Breast epithelium (tissue), 4 donors: ENCODE measurements at places on chromosomes 1 and 21. TPM values are rescaled to one million over a fixed set of nuclear protein-coding genes. Genes with fewer than 3 reads are reported as not detected.
A peak's percentile ranks its signal among the peaks of the same experiment; 100 is the strongest.

Gene OR14A2
- not detected for total RNA-seq

Gene DLGAP3
- 0.15 TPM for total RNA-seq

GRCh38 chr1:1858382-1859086 lies 32.4 kb downstream of the GNB1 start:
- H3K4me3 ChIP-seq = peak overlapping the region; percentile 12
- H3K4me1 ChIP-seq = peaks cover 3% of the 10 kb centered on the region
- DNase-seq = peak; percentile 48
- H3K27ac ChIP-seq = peak overlapping the region; percentile 76

DNA sequence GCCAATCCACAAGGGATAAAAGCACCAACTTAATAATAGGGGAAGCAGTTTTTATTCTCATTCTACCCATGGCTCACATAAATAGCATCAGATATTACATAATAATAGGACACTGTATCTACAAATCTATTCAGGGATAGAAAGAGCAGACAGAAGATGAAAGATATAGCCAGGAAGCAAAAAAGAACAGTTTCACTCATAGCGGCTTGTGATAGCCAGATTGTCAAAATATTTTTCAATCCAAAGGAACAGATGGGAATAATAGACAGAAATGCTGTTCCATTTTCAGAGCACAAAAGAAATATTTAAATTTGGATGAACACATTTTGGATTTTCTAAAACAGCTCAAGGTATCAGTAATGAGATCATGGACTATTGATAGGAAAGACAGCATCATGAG lies 232.5 kb upstream of the GREM2 start:
- no peaks in the 10 kb centered on the region for H3K4me1 ChIP-seq
- no peaks in the 10 kb centered on the region for H3K27me3 ChIP-seq
- H3K4me3 ChIP-seq = no peak overlapping the region

GRCh38 chr1:234628089-234628488 lies 18.1 kb upstream of the IRF2BP2 start:
- H3K27ac ChIP-seq = no peak overlapping the region
- no peak overlapping the region for H3K4me3 ChIP-seq
- DNase-seq = no peak
- H3K36me3 ChIP-seq = no peaks in the 10 kb centered on the region

GRCh38 chr1:147752511-147752910 lies 7.9 kb downstream of the GJA5 start:
- H3K4me1 ChIP-seq = no peaks in the 10 kb centered on the region
- no peak overlapping the region for H3K27ac ChIP-seq
- no peaks in the 10 kb centered on the region for H3K27me3 ChIP-seq
- DNase-seq = no peak
- H3K36me3 ChIP-seq = no peaks in the 10 kb centered on the region

DNA sequence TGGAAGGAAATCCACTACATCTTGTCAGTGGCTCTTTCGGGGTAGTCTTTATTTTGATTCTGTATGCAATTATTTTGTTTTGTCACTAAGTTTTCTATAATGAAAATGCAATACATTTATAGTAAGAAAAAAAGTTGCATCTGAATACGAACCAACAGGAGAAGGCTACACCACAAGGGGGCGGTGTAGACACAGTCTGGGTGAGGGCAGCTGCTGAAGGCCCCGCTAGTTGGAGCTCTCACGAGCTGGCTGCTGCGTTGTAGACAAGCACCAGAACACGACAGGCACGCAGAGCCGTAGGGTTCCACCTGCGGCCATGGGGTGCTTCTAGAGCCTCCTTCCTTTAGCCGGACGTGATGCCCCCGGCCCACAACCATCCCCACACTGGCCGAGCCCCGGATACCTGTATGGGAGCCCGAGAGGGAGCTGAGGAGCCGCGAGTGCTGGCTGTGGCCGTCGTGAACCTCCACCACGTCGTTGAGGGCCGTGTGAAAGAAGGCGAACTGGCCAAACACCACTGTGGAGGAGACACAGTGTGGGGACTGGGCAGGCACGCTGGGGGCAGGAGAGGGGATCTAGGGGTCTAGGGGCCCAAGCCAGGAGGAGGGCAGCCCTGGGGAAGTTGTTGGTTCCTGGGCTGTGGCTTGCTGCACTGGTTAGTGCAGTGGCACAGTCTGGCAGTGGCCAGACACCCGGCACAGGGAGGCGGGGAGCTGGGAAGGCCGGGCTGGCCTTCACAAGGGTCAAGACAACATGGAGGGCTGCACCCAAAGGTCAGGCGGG lies 160.8 kb downstream of the ZSCAN20 start:
- H3K27ac ChIP-seq = no peak overlapping the region
- H3K36me3 ChIP-seq = no peaks in the 10 kb centered on the region
- H3K4me3 ChIP-seq = no peak overlapping the region
- peaks cover 4% of the 10 kb centered on the region for H3K27me3 ChIP-seq

GRCh38 chr1:36947384-36947783 lies 86.9 kb downstream of the GRIK3 start:
- no peak for DNase-seq
- no peaks in the 10 kb centered on the region for H3K4me1 ChIP-seq
- no peak overlapping the region for H3K4me3 ChIP-seq
- no peak overlapping the region for H3K27ac ChIP-seq

DNA sequence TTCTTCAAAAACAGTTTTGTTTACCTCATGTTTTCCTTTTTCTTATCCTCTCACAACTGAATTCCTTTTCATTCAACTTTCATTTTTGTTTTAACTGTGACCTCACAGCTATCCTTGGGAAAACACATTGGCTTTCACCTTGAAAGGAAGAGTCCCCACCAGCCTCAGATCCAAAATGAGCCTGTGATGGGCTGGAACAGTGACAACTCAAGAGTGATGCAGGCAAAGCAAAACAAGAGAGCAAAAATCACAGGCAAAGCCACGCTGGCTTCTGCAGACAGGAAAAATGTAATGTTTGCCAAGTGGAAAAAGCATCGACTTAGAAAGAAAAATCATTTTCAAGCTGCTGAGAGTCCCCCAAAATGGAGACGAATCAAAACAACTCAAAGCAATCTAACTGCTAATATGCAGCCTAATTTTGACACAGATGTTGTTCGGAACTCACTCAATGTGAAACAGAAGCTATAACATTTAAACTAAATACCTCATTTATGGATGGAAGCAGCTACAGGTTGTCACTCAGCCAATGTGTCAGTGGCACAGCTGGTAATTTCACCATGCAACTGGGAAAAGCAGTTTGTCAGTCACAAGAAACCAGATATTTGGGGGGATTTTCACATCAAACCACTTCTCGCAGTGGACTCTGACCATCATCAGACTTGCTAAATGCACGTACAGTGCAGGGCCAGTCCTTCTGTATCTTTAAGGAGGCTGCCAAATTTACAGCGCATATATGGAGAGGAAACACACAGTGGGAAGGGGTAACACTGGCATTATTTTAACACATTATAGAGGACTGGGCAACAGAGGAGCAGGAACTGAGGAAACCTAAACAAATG lies 50.7 kb downstream of the ALG14 start:
- H3K36me3 ChIP-seq = no peaks in the 10 kb centered on the region
- no peaks in the 10 kb centered on the region for H3K27me3 ChIP-seq
- peak overlapping the region; percentile 18 for H3K4me3 ChIP-seq
- H3K27ac ChIP-seq = peak overlapping the region; percentile 81
- H3K4me1 ChIP-seq = no peaks in the 10 kb centered on the region
- DNase-seq = no peak

- DNase-seq = no peak
- no peak overlapping the region for H3K4me3 ChIP-seq
- H3K36me3 ChIP-seq = no peaks in the 10 kb centered on the region
These were observed 117.0 kb downstream of the NAV1 start for GRCh38 chr1:201655910-201656309.

DNA sequence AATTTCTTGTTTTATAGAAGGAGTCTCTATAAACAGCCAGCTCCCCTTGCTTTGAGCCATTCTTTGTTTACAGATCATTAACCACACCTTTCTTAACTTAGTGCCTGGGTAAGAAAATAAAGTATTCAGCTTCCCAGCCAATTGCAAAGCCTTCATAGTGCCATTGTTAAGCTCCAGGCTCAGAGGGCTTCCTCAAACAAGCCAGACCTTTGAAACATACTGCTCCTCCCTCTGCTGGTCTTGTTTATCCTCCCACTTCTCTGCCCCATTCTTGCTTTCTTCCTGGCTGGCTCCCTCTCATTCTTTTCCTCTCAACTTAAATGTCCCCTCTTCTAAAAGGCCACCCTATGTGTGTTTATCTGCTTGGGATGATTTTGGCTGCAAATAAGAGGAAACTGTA lies 319.4 kb upstream of the ST6GALNAC5 start:
- H3K4me3 ChIP-seq = no peak overlapping the region
- H3K36me3 ChIP-seq = no peaks in the 10 kb centered on the region
- no peak overlapping the region for H3K27ac ChIP-seq
- H3K27me3 ChIP-seq = no peaks in the 10 kb centered on the region
- DNase-seq = no peak
- no peaks in the 10 kb centered on the region for H3K4me1 ChIP-seq

GRCh38 chr21:42073145-42074099 lies 2.3 kb downstream of the UMODL1 start:
- no peak overlapping the region for H3K4me3 ChIP-seq
- H3K4me1 ChIP-seq = no peaks in the 10 kb centered on the region
- DNase-seq = no peak
- H3K27ac ChIP-seq = no peak overlapping the region
- H3K36me3 ChIP-seq = no peaks in the 10 kb centered on the region

DNA sequence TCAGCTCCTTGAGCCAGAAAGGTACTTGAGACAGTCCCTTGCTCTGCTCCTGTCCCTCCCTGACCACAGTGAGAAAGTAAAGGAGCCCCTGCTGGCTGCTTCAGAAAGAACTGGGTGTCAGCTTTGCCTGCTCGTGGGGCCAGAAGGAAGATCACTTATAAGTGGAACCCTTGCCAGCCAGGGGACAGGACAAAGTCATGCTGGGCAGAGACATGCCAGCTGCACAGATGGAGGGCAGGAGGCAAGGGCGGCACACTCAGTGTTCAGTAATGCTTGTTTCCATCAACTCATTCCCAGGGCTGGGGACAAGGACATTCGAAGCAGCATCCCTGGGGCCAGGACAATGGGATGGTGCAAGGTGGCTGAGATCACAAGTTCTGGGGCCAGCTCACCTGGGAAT lies 41.8 kb downstream of the NTPCR start:
- H3K36me3 ChIP-seq = no peaks in the 10 kb centered on the region
- H3K27me3 ChIP-seq = no peaks in the 10 kb centered on the region
- DNase-seq = no peak
- no peak overlapping the region for H3K27ac ChIP-seq
- H3K4me1 ChIP-seq = no peaks in the 10 kb centered on the region

DNA sequence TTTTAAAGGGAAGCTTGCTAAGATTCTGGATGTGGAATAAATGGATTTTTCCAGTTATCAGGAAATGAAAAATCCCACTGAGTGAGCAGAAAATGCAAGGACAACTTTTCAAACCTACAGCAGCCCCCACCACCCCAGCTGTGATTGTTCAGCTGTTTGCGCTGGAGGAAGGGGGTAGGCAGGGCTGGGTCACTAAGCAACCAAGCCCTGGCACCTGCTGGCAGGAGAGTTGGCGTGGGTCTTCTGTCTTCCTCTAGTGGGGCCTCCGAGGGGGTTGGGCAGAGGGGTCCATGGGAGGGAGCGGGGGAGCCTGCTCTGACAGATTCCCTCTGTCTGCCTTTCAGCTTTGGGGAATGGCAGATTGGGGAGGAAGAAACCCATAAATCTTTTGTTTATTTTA lies 45.3 kb downstream of the EIF2D start:
- H3K4me1 ChIP-seq = no peaks in the 10 kb centered on the region
- H3K4me3 ChIP-seq = no peak overlapping the region
- no peak for DNase-seq
- no peaks in the 10 kb centered on the region for H3K27me3 ChIP-seq
- H3K27ac ChIP-seq = no peak overlapping the region
- H3K36me3 ChIP-seq = no peaks in the 10 kb centered on the region
